ENCODE measurements at places on chromosomes 3 and 15.

DNA sequence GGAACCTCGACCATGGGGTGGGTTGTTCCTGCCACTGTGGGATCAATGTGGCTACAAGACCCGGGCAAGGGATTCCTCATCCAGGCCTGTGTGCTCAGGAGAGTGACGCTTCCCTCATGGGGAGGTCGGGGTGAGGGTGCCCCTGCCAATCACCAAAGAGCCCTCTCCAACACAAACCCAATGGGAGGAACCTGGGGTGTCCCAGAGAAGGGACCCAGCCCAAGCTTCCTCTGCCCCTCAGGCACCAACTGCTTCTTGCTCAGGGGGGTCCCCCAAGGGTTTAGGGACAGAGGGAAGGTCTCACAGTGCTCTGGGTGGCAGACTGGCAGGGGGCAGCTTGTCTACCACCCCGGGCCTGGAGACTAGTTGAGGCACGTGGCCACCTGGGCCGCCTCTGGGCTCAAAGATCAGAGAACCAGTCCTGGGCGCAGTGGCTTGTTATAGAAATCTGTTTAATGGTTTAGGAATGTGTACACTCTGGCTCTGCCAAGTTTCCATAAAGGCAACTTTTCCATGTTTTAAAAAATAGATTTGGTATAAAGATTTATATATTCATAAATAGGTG lies 26.6 kb downstream of the GP9 start:
- no peak for DNase-seq

DNA sequence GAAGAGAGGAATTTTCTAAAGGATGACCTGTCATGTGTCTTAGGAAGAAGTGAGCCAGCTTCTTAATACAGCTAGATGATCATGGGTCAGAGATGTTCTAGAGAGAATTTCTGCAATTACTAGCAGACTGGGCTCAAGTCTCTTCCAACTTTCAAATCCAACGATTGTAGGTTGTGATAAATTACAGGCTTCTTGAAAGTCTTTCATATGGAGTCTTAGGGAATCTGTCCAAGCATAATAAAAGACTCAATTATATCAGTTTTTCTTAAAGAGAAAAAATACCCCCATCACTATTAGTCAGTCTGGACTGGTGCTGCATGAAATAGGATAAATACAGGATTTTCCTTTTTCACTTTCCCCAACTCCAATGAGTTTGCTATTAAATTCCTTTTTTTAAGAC lies 59.1 kb downstream of the DRD3 start:
- no peak for DNase-seq

- peak; percentile 69 for DNase-seq
Observed at GRCh38 chr15:40538976-40539375, 25.9 kb downstream of the CCDC32 start.

DNA sequence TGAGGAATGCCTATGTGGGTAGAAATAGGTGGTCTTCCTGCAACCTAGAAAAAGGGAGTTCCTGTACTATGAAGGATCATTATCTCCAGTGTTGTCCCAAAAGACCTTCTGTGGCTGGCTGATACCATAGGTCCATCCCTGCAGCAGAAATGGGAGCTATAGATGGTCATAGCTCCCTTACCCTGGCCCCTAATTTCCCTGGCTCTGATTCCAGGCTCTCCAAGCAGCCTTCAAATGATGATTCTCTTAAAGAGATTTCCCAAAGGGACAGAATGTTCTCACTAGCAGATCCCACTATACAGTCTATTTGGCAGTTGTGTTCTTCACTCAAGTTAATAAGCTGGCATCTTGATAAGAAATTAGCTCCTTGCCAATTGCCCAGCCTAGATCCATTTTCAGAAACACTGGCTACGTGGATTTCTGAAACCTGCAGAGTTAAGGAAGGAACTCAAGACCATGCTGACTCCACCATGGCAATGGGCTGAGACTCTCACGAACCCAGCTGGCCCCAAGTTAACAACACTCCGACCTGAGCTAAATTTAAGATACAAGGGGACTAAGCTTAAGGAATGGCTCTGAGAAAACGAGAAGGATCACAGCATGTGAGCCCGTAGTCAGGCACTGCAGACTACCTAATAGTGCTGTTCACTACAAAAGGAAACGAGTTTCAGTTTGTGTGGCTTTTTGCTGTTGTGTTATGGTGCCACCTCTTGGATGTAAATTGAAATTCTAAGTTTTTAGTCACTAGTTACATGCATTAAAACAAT lies 11.4 kb downstream of the C15orf40 start:
- no peak for DNase-seq

- no peak for DNase-seq
Observed at GRCh38 chr15:77481670-77482069, 61.0 kb downstream of the HMG20A start.

DNA sequence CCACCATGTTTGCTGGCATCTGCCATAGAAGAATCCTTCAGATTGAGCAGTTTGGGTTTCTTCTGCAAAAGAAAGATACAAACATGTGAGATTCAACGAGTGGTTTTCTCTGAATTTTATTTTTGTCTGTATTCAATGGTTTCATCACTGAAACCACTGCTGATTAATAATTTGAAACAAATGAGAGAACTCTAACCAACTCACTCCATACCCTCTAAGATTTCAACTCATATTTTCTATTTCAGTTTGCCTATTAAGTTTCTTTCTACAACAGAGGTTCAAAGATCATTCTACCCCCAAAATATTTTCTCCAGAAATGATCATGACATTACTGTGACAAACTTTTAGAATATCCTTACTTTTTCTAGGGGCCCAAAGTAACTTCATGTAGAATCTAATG lies 38.7 kb upstream of the MAN2C1 start:
- DNase-seq = no peak

GRCh38 chr3:72134989-72135451 lies 350.1 kb upstream of the PROK2 start:
- no peak for DNase-seq

DNA sequence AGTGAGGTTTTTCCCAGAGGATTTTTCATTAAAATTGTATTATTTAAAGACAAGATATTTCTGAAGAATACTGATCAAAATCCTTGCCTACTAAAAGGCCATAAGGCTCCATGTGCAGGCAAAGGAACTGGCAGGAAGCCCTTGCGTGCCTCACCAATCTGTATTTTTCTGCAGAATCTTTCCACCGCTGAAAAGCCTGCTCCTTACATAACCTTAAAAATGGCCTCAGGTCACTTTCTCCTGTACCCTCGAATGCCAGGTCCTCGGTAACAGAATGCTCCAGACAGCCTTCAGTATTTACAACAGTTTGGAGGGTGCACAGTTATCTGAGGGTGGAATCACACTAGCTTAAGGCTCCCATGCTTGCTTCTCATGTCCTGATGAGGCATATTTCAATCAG lies 3.2 kb downstream of the MORC1 start:
- peak; percentile 4 for DNase-seq

DNA sequence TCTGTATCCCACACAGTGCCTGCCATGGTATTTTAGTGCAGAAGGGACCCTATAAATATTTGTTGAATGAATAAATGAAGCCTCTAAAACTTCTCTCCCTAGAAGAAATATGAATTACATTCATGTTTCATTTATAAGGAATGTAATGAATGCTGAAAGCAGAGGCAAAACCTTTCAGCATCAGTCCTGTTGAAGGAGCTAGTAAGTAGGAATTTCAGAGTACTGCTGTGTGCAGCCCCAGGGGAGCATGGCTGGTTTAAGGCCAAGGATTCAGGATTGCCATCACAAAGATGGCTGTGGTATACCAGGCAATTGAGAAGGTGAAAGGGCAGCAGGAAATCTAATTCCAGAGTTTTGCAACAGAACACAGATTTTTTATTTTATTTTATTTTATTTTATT lies 1131.4 kb downstream of the IGSF11 start:
- DNase-seq = no peak

DNA sequence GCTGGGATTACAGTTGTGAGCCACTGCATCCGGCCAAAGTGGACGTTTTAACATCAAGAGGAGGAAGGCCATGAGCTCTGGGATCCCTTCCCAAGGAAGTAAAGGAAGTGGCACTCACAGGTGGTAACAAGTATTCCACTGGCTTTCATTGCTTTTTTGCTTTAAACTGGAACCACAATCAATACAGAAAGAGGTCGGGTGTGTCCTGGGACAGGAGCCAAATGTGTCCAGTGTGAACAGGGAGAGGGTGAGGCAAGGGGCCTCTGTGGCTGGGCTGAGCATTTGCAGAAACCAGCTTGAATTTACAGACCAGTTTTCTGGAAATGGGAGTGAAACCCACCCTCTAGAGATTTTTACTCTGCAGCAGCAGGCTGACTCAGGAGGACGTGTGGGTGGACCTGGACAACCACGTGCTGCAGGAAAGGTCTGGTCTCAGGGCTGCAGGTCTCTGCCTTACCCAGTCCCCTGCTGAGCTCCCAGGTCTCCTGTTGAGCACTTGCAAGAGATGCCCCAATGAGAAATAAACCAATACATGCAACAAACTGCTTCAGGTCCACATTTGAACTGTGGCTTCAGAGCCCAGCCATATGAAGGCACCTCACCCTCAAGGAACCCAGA lies 42.8 kb upstream of the TMEM115 start:
- no peak for DNase-seq

GRCh38 chr3:28615071-28615470 lies 266.4 kb upstream of the AZI2 start:
- no peak for DNase-seq
